ENCODE measurements at places on chromosomes 1 and 21. TPM values are rescaled to one million over a fixed set of nuclear protein-coding genes. Genes with fewer than 3 reads are reported as not detected.

GRCh38 chr21:15449556-15449955 lies 280.2 kb upstream of the USP25 start:
- no peak for DNase-seq

DNA sequence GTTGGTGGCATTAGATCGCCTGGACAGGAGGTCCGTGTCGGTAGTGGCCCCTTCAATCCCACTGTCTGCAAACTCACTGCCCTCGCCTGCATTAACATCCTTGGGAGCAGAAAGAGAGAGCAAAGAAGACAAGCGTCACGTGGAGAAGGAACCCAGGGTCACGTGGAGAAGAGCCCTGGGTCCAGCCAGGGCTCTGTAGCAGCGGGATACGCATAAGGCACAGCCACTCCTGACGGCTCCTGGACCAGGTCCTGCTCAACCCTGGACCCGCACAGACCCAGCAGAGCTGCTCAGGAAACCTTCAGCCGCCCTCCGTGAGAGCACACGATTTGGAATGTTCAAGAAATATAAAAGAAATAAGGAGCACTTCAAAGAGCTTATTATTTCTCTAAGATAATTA lies 92.0 kb downstream of the TIAM1 start:
- no peak for DNase-seq

GRCh38 chr1:75237316-75237715 lies 103.1 kb downstream of the LHX8 start:
- no peak for DNase-seq

The VHLL gene
- total RNA-seq = not detected

The INKA2 gene
- total RNA-seq = 0.73 TPM

DNA sequence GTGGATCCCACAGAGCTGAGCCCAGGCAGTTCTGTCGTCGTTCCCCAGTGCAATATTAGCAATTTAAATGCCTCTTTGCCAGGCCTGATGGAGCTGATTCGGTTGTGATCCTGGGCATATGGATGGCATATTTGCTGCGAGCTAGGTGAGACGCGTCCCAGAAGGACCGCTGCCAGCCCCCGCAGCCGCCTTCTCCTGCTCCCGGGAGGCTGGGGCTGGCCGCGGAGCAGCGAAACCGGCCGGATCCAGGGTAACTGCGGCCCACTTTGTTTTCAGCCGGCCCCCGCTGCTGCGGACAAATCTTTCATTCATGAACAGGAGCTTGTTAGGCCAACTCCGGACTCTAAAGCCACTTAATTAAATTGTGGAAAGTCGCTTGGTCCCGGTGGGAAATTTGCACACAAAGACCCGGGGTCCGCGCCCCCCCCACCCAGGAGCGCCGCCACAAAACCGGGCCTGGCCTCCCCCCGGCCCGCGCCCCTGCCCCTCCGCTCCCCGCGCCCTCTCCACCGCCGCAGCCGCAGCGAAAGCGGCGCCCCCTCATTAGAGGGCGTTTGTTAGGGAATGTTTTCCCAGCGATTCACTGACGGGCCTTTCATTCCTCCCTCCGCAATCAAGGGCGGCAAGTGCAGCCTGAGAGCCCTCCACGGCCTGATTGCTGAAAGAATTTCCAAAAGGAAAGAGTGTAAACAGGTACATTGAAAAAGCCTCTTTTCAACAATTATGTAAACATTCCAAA lies 383.3 kb downstream of the RRAGC start:
- DNase-seq = no peak

DNA sequence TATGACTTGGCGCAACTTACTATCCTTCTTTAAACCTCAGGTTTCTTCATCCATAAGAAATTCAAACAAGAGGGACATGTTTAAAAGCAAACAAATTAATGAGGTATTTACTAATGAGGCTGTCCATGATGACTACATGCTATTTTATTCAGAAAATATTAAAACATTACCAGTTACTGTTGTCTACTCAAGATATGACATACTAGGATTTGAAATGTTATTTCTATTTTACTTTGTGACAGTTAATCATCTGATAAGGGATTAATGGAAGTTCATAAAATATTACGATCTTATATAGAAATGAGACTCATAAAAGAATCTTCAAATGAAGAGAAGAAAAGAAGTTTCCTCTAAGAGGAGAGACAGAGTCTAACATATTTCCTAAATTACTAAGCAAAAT lies 80.1 kb downstream of the SPATA6 start:
- no peak for DNase-seq

- DNase-seq = peak; percentile 11
Observed at GRCh38 chr1:235675152-235675890, 25.7 kb upstream of the GNG4 start.

GRCh38 chr1:159934136-159935039 lies 9.1 kb upstream of the TAGLN2 start:
- no peak for DNase-seq

DNA sequence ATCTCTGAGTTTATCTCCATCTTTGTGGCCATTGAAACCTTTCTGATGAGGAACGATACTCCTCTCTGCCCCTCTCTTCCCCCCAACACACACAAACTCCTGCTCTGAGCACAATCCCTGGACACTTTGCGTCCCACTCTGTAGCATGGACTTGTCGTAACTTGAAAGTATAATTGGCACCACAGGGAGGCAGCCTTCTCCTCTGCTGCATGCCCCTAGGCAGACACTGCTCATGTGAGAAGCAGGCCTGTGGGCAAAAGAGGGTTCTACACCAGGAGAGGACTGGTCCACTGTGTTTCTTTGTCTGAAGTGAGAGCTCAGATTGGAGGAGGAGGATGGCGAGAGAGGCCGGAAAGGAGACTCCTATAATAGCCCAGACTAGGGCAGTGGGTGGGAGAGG lies 3.8 kb upstream of the PARS2 start:
- DNase-seq = no peak

DNA sequence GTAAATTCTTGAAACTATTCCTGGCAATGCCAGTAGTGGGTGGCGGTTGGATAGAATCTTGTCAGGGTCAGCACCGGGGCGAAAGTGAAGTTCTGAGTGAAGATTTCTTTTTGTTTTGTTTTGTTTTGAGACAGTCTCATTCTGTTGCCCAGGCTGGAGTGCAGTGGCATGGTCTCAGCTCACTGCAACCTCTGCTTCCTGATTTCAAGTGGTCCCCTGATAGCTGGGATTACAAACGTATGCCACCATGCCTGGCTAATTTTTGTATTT lies 33.3 kb downstream of the PCNT start:
- DNase-seq = no peak

- DNase-seq = peak; percentile 66
Observed at GRCh38 chr1:113140588-113141446, 67.8 kb downstream of the LRIG2 start.

GRCh38 chr1:3746830-3747521 lies 5.3 kb upstream of the CCDC27 start:
- DNase-seq = no peak

DNA sequence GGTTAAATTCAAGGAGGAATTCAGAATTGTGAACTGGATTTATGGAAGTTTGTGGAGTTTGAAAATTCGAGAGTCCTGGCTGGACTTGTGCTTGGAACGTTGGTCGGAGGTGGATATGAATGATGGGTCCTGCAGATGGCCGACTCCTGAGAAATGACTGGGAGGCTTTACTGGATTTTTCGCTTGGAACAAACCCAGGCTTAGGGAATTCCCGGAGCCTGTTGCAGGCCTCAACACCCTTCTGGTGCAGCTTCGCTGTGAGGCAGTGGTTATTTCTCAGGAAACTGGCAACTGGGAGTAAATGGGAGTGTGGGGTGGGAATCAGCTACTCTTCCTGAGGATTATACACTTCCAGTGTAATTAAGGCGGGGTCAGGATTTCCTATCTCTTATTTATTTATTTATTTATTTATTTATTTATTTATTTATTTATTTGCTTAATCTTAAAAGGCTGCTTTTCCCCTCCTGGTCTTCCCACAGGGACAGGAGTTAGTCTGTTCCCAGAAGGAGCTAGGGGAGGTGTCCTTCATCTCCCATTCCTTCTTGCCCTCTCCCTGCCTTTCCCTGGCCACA lies 21.1 kb downstream of the MAPKAPK2 start:
- DNase-seq = no peak

DNA sequence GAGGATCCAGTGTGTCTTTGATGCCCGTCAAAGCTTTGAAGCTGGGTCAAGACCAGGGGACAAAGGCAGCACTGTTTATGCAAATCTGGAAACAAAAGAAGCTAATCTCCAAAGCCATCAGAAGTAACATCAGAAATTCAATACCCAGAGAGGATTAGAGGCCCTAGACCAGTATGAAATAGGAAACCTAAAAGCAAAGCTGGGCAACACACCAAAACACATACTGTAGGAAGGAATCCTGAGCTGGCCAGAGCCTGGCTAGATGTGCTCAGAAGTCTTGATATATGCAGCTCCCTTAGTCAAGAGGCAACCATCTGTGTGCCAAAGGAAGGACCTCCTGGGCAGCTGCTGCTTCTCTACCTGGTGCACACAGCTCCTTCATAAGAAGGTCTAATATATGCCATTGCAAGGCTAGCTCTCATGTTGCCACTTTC lies 12.3 kb downstream of the COLGALT2 start:
- DNase-seq = peak; percentile 81

All from HT1080 (cell line).